ENCODE measurements at places on chromosomes 11 and 22.

DNA sequence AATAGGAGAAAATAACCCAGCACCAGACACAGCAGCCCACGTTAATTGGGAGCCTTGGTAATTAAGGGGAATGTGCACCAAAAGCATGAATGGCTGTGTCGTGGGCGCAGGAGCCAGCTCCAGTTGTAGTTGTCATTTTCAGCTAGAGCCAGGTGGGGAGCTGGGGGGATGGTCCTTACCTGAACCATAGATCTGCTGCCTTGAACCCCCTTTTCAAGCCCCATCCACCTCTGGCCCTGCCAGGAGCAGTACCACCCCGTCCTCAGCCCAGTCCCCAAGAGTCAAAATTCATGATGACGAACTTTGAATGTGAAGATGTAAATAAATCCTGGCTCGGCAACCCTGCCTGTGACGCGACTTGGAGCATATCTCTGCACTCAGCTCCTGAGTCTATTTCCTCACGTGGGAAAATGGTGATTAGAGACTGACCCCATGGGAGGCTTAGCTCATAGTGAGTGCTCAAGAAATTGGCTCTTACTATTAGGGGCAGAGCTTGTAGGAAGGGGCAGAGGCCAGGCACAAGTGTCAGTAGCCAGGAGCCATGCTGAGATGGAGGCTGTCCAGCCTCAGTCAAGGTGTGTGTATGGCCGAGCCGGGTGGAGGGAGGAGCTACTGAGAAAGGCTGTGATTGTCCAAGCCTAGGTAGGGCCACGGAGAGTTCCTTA lies 794 bp upstream of the FXYD6 start:
- DNase-seq = peak; percentile 70

- peak; percentile 82 for DNase-seq
Measured at GRCh38 chr11:122100756-122101080, 15.3 kb downstream of the BLID start.

GRCh38 chr11:121615501-121615900 lies 162.7 kb upstream of the SORL1-AS1 start:
- no peak for DNase-seq

GRCh38 chr11:400241-400689 lies 6.3 kb downstream of the PKP3 start:
- DNase-seq = no peak

DNA sequence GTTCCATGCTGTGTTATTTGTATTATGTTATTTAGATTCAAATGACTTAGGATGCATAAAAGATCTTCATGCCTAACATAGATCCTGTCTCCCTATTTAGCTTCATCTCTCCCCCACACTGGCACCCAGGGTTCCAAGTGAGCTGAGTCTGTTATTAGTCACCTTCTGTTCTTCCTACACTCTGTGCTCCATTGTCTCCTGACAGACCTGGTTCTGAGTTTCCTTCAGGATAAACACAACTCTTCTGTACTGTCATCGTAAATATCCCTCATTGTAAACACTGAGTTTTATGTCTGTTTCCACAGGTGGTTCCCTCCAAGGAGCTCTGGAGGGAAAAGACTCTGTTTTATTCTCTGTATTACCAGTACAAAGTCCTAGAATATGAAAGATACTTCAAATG lies 8.7 kb downstream of the MMP26 start:
- DNase-seq = no peak

DNA sequence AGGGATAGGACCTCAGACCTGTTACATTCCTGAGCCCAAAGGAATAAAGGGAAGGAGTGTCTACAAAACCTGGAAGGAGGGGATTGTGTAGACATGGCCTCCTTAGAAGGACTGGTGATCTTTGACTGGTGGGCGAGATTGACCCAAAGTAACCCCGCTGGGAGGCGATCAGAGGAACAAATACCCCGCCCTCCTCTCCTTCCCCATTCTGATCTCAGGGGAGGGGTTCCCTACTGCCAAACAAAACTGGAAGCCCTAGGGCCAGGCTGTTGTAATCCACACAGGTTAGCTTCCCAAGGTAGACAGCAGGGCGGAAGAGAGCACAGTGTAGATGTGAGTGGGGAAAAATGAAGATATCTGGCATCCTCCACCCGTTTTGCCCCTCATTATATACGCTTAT lies 24.7 kb downstream of the NCF4 start:
- no peak for DNase-seq

DNA sequence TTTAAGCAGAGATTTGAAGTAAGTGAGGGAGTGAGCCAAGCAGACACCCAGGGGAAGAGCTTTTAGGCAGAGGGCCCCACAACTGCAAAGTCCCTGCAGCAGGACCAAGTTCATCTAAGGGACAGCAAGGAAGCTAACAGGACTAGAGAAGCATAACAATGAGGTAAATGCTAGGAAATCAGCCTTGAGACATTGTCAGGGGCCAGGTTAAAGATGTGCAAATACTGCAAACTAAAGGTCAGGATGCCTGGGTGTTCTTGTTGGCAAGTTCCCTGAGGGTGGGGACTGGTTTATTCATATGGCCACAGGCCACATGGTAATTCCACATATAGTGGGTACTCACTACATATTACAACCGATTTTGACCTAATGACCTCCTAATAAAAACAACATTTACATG lies 399.2 kb upstream of the NARS2 start:
- DNase-seq = no peak

DNA sequence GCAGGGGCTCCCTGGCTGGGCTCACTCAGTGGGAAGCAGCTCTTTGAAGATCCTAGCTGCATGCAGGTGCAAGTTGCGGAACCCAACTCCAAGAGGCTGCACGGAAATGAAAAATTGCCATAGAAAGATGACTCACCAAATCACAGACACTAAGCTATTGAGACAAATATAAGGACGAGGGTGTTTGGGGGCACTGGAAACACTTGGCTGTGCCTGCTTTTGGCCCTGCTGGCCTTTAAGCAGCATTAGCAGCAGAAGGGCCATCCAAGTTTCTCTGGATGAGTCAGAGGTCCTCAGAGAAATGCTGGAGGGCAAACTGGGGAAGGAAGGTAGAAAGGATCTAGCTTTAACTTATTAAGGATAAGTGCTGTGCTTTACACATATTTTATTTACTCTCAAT lies 282.3 kb downstream of the KIRREL3 start:
- DNase-seq = no peak

DNA sequence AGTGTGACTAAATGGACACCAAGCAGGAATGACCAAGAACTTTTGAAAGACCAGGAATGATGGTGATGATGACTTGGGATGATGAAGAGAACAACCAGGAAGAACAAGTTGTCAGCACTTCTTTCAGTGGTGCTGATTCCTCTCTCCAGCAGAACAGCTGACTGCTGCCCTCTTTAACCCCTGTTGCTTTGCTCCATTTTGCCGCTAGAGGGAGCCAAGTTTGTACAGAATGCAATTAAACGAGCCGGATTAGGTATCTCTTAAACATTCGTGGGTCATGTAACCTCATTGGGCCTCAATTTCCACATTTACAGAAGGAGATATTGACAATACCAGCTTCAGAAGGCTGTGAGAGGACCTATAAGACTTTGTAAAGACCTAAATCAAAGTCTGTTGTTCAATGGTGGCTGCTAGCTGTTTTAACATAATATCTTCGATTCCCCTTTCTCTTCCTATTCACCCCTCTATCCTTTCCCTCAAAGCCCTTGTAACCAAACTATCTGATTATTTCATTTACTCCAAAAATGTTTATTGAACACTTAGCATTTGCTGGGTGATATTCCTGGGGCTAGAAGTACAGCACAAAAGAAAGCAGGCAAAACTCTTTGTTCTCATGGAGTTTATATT lies 1.9 kb downstream of the OR4S1 start:
- DNase-seq = no peak

GRCh38 chr11:23236826-23237555 lies 376.7 kb upstream of the CCDC179 start:
- DNase-seq = no peak

GRCh38 chr22:49211176-49211575 lies 616.5 kb downstream of the BRD1 start:
- DNase-seq = no peak

DNA sequence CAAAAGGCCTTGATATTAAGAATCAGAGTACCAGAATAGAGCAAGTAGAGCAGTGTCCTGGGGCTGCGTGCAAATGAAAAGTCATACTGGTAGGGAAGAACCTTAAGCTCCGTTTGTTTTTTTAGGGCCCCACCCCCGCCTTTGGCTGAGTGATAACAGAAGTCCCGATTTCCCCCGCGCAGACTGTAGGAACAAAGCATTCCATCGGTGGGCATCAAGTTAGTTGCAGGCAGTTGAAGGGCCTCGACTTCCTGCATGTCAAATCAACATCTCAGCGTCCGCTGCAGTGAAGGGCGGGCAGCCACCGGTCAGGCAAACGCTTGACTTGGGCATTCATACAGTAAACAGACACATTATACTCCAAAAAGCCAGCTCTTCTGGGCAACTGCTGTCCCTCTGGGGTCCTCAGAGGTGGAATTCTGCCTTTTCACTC lies 11.7 kb downstream of the LRP4 start:
- peak; percentile 58 for DNase-seq
